ENCODE measurements at places on chromosomes 16 and 17. TPM values are rescaled to one million over a fixed set of nuclear protein-coding genes. Genes with fewer than 3 reads are reported as not detected.

Gene RAB26
- 4.3 TPM for total RNA-seq

Gene KRTAP1-5
- total RNA-seq, result not detected

Gene TSNAXIP1
- 0.37 TPM for total RNA-seq

Gene RAP1GAP2
- 63.4 TPM for total RNA-seq

Gene GLP2R
- total RNA-seq, result not detected

Gene TBX21
- not detected for total RNA-seq

Gene CRAMP1
- 23.2 TPM for total RNA-seq

Gene HOXB2
- total RNA-seq, result not detected

Gene MFAP4
- 3.8 TPM for total RNA-seq

Gene CSH2
- total RNA-seq, result 0.43 TPM

Data from H1 (cell line).